ENCODE measurements at places on chromosomes 1 and 21.

DNA sequence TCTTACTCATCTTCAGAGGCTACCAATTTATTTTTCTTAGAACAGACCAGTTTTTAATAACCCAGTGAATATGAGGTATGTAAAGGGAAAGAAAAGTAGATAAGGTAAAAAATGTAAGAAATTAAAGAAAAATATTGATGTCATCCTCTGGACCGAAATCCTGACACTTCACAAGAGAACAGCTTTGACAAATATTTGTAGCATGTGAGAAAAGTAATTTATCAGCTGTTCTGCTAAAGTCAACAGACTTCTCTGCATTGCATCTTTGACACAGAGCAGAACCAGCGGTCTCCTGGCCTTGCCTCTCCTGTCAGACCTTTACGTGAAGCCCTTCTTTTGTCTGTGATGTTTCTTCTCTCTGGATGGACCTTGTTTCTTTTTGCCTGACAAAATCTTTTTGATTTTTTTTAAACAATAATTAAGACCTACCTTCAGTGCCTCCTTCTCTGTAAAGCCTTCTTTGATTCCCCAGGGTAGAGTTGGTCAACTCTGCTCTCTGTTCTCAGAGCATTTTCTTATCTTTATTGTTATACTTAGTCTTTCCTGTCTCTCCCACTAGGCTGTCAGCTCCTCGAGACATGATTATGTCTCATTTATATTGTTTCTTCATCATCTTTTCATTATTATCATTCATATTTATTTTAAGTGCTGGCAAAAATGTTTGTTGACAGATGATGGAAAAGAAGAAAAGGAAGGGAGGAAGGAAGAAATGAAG, 35.4 kb downstream of the RGS4 start:
- no peak for DNase-seq

- DNase-seq, result no peak
These were observed 307.6 kb downstream of the VAV3 start for GRCh38 chr1:107657356-107657755.

GRCh38 chr1:204868340-204868700, 2.3 kb upstream of the NFASC start:
- DNase-seq, result no peak

GRCh38 chr1:109113590-109114341, at the start of gene ELAPOR1:
TSS of gene ELAPOR1 (plus strand) at chr1:109114115. CDS start at chr1:109114184, 69 bp downstream.
- DNase-seq, result no peak

- DNase-seq, result no peak
These were observed 5.4 kb upstream of the SLAMF9 start for GRCh38 chr1:159959451-159959850.

- DNase-seq, result peak; percentile 44
These were observed 11.7 kb downstream of the C1orf216 start for GRCh38 chr1:35706846-35707600.

DNA sequence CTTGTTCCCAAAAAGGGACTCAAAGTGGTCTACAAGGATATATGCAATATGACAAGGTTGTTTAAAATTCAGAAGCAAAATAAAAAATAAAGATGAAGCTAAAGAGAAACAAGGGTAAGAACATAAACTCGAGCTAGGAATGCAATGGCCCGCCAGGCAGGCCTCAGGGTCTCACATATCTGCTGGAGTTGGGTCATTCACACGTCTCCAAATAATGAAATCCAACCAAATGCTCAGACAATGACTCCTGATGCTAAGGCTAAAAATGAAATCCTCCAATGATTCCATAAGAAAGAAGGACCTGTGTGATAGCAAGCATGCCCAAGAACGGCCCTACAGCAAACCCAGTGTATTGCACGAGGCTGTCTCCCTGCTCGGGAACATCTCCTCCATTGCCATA, 153.3 kb upstream of the ETS2 start:
- DNase-seq, result no peak

- DNase-seq, result no peak
These were observed 234.4 kb downstream of the RERE start for GRCh38 chr1:8583031-8583430.

DNA sequence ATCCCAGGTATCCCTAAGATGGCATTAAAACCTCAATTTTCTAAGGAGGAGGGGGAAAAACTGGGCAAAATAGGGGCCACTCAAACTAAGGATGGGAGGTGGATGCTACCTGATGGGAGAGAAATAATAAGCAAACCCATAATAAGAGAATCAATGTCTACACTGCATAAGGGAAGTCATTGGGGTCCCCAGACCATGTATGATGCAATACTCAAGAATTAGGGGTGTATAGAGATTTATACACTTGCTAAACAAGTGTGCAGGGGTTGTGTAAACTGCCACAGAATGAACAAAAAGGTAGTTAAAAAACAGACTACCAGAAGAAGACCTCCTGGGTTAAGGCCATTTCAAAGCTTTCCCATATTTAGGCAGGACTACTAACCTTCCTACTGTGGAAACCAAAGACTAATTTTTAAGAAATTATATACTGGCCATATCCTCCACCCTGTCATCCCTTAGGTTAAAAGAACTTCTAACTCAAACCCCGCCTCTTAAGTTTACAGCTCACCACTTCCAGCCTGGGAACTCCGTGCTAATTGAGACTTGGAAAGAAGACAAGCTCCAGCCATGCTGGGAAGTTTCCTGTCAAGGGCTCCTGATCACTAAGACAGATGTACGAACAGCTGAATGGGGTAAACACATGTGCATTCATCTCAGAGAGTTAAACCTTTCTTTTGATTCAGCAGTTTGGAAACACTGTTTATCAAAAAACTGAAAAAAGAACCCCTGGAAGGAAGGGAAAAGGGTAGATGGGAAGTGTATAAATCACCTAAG, 64.4 kb upstream of the TLR5 start:
- no peak for DNase-seq

DNA sequence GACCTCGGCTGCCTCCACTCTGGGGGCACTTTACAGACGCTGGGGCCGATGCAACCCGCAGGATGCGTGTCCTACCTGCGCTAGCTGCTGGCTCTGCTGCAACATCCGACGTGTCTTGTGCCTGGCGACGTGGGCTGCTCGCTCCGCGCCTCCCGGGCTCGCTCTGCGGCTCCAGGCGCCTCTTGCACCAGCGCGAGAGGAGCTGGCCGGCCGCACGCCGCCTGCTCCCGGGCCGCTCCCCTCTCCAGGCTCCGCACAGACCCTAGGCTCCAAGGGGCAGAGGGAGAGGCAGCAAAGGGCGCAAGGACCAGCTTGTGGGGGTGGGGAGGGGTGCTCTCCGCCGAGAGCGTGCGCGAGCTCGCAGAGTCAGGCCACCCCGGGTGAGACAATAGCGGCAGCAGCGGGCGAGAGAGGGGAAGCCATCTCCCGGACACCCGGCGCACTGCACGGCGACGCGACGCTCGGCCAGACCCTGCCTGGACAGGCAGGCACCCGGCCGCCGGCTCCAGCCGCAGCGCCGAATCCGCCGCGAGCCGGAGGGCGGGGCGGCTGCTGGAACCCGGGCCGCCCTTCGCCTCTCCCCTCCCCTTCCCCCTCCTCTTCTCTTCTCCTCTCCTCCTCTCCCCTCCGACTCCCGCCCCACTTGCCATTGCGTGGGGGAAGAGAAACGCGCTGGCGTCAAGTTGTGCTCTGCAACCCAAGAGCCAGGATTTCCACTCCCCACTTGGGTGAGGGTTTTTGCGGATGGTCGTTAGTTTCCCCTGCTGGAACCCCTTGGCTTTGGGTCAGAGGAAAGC, at the start of gene PIK3C2B:
Gene PIK3C2B, minus strand, starts transcription at position 525 of the 797 bp plus-strand sequence. CDS start 25,003 bp downstream, outside the sequence.
- DNase-seq, result peak; percentile 91

DNA sequence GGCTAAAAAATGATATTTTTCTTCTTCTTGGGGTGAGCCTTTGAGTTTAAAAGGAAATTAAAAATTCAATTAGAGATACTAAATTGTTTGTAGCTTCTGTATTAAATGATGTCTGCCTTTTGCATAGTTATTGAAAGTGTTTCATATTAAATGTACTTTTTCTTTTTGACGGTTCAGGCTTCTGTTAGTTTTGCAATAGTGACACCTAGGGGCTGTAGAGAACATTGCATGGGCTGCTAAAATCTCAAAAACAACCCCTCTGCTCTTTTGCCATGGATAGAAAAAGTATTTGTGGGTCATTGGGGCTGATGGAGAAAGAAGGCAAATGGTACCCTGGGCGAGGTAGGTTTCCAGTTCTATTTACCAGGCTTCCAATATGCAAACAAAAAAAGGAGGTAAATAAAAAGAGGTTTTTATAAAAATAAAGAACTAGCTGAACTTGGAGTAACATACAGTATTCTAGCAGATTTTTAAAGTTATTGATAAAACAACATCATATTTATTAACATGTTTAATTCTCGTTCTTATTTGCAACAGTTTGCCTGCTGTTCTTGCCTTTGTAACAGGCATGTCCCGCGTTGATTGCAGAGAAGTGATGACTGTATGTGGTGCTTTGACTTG, 115.4 kb upstream of the HOOK1 start:
- peak; percentile 58 for DNase-seq

- DNase-seq, result no peak
These were observed 273.3 kb downstream of the TNR start for GRCh38 chr1:175470078-175470477.

DNA sequence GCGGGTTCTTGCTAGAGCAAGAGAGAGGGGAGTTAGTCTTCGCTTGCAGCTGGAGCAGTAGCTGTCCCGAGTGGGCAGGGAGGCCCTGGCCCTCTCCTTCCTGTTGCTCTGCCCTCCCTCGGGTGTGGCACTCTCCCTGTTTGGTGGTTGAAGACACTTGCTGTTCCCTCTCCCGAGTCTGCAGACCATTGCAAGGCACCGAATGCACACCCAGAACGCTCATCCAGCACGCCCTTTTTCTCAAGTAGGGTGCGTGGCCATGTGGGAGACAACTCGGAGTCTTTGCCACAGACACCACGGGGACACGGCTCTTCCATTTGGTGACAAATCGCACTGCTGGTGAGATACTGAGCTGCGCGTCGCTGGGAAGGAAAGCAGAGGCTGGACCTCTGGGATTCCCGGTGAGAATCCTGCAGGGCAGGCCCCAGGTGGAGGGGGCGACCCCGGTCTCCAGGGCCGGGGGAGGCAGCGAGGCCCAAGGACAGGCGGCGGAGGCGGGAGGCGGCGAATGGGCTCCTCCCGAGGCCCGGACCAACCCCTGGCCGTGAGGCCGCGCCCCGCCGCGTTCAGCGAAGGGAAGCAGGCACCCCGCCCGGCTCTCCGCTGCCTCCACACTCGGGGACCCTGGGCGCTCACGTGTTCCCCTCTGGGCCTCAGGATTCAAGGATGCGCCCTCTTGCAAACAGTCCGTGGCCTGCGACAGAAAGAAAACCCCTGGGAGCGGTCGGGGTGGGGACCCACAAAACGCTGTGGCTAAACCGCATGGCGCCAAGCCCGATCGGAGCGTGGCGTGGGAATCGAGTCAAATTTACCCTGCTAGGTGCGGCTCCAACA, 10.4 kb upstream of the TMEM200B start:
- no peak for DNase-seq

- no peak for DNase-seq
These were observed 3.5 kb upstream of the CLEC20A start for GRCh38 chr1:178500091-178500770.

- DNase-seq, result no peak
These were observed 10.1 kb downstream of the SLC44A5 start for GRCh38 chr1:75600781-75601180.

DNA sequence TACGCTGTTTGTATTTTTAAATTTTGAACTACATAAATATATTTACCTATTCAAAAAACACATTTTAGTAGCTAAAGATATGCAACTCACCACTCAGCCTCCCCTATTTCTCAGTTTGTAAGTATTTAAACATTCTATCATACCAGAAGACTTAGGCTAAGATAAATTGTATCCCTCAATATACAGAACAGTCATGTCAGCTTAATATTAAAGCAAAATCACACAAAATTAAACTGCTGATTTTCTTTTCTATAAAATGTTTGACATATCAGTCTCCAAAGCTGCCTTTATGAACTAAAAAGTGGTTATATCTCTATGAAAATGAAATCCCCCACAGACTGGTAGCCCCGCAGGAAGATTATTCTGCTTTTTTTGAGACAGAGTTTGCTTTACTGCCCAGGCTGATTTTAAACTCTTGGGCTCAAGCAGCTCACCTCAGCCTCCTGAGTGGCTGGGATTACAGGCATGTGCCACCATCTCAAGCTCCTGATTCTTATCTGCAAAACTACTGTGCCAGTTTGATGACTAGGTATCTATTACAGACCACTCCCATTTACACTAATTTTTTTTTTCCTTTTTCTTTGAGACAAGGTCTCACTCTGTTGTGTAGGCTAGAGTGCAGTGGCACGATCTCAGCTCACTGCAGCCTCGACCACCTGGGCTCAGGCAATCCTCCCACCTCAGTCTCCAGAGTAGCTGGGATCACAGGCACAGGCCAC, 37.6 kb downstream of the NRDC start:
- DNase-seq, result no peak

DNA sequence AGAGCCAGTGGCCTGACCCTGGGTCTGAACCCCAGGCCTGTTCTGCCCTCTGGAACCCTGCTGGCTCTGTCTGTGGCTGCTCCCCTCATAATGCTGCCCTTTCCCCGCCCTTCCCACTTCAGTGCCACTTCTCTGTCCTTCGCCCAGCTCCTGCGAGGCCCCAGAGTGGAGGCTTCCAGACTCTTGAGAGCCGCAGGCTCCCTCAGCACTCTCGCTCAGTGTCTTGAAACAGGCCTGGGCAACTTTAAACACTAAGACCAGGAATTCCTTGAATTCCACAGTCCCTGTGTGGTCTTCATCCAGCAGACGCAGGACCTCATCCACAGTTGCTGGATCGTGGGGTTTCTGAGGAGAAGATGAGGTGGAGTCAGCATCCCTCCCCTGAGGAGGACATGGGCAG, 3.5 kb downstream of the CRNN start:
- DNase-seq, result no peak

DNA sequence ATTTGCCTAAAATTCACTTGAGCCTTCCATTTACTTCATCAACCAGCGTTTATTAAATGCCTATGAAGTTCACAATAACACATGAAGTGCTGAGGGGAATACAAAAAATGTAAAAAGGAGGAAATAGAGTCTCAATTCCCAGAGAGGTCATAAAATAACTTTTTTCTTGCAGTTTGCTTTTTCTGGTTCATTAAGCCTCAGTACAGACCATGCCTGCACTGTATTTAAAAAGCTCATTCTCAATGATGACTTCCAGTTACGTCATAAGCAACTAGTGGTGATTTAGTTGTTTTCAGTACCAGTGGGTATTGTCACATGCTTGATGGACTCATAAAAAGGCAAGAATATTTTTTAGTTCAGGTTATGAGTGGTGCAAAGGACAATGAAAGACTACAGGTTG, 160.1 kb upstream of the UBE2U start:
- DNase-seq, result no peak

DNA sequence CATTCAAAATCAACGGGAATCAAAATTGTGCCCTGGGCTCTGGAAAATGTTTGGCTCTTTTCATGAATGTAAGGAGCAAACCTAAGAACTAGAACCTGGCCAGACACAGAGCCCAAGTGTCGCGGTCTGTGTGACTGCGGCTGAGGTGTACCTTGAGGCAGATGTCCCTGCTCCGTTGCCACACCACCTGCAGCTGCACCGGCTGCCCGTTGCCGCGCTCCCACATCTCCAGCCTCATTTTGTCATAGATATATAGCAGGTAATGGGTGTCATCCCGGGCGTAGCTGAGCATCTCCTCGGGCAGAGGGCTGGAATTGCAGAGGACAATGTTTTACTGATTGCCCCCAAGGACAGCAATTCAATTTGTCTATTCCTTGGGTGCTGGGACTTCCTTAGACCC, 18.7 kb downstream of the EXOSC10 start:
- DNase-seq, result no peak
